ENCODE measurements at places on chromosomes 2 and 18.

GRCh38 chr2:105997711-105998110, 196.4 kb downstream of the UXS1 start:
- no peak for DNase-seq

DNA sequence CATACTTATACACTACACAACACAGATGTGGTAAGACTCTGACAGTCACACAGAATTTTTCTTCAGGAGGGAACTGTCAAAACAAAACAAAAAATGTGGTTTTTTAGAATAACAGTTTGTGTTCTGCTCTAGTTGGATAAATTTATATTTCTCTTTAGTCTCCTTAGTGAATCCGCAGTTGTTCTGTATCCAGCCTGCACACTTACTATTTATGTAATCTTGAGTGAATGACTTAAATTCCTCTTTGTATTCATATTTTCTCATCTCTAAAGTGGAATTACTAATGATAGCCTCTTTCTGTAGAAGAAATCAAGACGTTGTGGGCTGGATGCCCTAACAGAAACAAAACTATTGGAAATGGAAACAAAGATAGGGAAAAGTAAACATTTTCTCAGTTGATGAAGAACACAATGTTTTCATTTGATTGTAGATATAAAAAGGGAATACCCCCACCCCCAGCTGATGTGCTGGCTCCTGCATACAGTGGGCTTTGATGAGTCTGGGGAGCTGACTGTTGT, 375.2 kb downstream of the TRIB2 start:
- no peak for DNase-seq

GRCh38 chr2:223967981-223968380, 10.7 kb downstream of the MRPL44 start:
- no peak for DNase-seq

GRCh38 chr2:228048838-228049490, 132.5 kb downstream of the SPHKAP start:
- no peak for DNase-seq

DNA sequence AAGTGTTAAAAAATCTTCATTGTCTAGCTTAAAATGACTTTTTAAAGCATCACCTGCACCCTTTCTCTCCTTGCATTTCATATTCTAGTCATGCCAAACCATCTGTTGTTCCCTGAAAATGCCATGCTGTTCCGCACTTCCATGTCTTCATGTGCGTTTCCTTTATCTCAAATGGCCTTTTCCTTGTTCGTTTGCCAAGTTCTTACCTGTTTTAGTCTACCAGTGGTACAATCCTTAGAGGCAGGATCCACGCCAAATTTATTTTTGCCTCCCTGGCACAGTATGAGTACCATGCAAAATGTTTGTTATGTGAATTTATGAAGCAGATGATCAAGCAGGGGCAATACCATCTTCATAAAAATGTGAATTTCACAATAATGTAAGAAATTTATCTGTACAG, 37.0 kb downstream of the TMEFF2 start:
- no peak for DNase-seq

DNA sequence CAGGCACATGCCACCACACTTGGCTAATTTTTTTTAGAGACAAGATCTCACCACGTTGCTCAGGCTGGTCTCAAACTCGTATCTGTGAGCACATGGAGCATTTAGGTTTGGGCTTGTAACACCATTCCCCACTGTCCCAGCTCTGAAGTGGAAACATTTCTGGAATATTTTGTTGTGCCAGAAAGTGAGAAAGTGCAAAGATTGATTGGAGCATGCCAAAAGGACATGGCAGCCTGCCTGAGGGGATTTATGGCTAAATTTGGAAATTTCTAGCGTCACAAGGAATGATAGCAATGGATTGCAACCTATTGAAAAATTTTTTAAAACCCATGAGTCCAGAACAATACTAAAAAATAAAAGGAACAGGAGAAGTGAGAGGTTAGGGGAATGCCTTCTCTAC, 136.8 kb downstream of the ESCO1 start:
- no peak for DNase-seq

DNA sequence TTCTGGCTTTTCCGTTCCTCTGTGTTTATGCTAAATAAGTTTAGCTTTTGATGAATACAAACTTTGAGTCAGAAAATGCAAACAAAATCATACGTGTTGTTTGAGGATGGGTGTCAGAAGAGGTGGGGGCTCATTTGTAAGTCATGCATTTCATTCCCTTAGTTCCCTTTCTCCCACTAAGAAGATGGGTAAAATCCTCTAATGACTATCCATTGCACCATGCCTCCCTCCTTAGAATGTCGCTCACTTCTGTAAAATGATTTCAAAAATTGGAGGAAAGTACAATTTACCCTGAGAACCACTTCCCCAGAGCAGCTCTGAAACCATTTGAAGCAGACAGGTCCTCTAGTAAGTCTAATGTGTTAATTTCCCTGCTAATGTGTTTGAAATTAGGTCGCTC, 629.6 kb upstream of the VRK2 start:
- no peak for DNase-seq

DNA sequence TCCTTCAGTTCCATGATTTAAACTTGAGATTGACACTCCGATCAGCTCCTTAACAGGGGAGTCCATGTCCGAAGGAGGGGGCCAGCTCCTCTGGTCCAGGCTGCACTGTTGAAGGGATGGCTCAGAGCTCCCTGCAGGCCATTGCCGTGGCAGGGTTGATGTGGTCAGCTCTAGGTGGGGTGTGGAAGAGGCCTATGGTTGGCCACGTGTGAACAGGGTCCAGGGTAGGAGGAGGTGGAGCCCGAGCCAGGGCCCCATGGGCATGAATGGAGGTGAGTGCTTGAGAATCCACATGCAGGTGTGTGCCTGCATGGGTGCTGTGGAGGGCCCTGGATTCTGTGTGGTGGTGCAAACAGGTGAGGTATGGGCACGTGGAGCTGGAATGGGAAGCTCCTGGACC, 1.1 kb downstream of the SPEG start:
- DNase-seq = no peak

- DNase-seq = no peak
These were observed 3.3 kb upstream of the ORC2 start for GRCh38 chr2:200966770-200967169.

- DNase-seq = no peak
These were observed 83.2 kb downstream of the PPP1R1C start for GRCh38 chr2:182068811-182069210.

DNA sequence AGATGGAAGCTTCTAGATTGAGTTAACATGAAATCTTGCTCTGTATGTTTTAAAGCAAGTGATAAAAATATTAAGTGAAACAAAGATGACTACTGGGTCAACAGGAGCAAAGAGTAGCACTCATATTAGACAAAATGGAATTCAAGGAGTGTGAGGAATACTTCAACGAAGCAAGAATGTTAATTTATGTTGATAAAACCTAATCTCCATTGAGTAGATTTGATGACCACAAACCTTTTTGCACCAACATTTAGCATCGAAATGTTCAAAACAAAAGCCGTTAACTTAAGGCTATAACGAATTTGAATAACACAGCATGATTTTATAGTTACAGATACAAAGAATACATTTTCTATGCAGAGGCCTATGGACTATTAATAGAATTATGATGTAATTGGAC, 35.7 kb downstream of the MRPS9 start:
- DNase-seq = no peak

- no peak for DNase-seq
These were observed 18.6 kb downstream of the CYP27C1 start for GRCh38 chr2:127201452-127201851.

GRCh38 chr2:99898336-99899048, 243.9 kb downstream of the AFF3 start:
- DNase-seq = no peak

- DNase-seq = no peak
These were observed 120.5 kb downstream of the GULP1 start for GRCh38 chr2:188412190-188412589.

- no peak for DNase-seq
These were observed 91.4 kb downstream of the RPRM start for GRCh38 chr2:153387203-153387602.

GRCh38 chr2:152425765-152426727, 91.1 kb downstream of the FMNL2 start:
- DNase-seq = no peak

DNA sequence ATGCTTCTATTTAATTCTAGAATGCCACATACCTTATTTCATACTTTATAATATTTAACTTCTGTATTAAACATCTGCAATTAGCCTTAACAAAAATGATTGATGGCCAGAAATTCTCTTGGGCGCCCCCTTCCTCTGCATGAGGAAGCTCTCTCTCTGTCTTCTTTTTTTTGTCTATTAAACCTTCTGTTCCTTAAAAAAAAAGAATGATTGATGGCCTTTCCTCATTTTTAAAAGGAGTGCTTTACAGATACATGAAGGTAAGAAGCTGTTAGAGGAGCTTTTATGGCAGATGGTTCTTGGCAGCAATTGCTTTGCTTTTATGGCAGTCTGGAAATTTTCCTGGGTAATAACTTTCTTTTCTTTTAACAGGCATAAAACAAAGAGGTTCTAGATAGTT, 526.9 kb downstream of the SLC4A3 start:
- DNase-seq = no peak

- DNase-seq = peak; percentile 43
These were observed 3.1 kb downstream of the WNT10A start for GRCh38 chr2:218883491-218884490.

- no peak for DNase-seq
These were observed 141.7 kb downstream of the ARL4C start for GRCh38 chr2:234355021-234355720.

DNA sequence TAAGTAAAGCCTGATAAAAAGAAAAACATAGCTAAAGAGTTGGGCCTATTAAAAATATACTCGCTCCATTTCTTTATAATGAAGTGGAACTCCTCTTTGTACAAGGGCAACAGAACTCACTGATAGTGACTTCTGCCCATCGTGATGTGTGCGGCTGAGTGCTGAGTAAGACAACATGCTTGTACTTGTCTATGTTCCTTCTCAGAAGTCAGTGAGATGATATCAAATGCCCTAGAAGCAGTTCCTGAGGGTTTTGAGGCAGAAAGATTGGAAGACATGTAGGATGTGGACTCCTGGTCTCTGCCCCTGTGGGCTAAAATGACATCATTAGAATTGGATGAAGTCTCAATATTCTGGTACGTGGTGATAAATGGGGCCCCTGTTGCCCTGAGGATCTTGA, 73.8 kb downstream of the USP40 start:
- no peak for DNase-seq

- DNase-seq = no peak
These were observed 115.4 kb upstream of the PKDCC start for GRCh38 chr2:41932241-41933045.

DNA sequence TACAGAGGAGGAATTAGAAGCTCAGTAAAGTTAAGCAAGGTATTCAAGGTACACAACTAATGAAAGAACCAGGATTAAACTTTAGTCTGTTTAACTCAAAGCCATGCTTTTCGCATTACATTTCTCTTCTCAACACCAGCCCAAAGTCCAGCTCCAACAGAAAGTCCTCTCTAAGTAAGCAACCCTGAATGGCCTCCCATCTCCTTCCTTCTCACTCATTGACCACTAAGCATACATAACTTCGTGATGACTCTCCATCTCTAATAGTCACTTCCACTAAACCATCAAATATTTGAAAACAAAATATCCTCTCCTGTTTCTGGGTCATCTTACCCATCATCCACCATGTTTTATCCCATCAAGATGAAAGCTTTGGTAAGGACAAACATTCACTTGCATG, 219.8 kb downstream of the RAD51AP2 start:
- DNase-seq = no peak

DNA sequence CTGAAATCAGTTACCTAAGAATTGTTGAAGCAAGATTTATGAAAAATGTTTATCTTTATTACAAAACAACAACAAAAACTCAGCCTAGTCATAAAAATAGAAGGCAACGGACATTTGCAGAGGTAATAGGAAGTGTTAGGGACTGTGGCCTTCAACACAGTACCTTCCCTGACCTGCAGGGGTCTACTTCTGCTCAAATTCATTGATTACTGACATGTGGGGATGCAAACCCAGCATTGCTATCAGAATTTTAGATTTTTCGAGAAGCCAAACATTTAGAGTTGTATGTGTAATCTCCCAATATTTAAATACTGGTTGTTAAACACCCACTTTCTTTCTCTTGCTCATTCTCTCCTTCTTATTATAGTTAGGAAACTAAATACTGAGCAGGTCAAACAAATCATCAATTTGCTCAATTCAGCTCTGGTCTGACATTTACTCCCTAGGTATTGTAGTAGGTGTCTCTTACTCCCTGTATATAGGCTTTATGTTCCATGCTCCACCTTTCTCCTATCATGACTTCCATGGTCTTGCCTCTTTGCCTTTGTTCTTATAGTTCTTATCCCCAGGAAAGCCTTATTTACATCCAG, 198.5 kb downstream of the UBE2E3 start:
- peak; percentile 53 for DNase-seq

- no peak for DNase-seq
These were observed 59.1 kb downstream of the CMPK2 start for GRCh38 chr2:6806604-6807003.

DNA sequence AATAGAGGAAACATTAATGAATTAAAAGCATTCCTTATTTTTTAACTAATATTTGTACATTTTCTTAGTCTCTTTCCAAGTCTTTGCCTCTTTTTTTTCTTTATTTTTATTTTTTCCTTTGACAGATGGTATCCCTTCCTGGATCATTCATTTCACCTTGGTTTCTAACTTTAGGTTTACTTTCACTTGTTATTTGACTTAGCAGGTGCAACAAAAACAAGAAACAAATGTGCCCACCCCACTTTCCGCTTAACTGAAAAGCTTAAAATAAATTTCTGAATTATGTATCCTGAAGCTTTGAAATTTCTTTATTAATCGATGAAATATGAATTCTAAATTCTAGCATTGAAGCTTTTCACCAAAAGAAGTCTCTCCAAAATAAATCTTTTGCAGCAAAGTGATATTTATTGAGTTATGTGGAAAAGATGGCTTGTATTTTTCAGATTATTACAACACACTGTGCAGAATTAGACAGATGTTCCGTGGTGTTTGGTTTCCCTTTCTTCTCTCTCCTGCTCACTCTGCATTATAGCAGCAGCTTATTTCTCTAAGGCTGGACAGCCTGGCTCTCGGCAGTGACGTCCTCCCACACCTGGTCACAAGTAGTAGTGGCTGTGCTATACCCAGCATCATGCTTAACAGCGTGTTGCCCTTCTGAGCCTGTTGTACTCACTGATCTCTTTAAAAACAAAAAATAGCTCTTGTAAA, 99.1 kb upstream of the ZNF397 start:
- no peak for DNase-seq

GRCh38 chr18:55633032-55633431, 45.0 kb upstream of the TCF4 start:
- no peak for DNase-seq

GRCh38 chr2:236568068-236568921, 1.3 kb upstream of the ACKR3 start:
- DNase-seq = peak; percentile 63

DNA sequence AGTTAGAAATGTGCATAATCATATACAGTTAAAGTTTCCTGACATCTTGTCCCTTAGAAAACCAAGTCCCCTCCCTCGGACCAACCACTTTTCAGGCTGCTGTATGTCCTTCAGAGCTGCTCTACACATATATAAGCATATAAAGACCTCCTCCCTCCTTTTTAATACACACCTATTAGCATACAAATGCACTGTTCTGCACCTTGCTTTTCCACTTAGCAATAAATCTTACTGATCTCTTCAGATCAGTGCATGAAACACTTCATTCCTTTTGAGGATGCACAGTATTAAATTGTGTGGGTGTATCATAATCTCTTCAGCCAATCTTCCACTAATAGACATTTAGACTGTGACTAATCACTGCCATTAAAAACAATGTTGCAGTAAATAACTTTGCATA, 79.8 kb downstream of the CNTNAP5 start:
- DNase-seq = no peak

GRCh38 chr2:44689516-44689915, 252.0 kb upstream of the SIX3 start:
- DNase-seq = no peak

Data from activated T-cell treated with anti-CD3 and anti-CD28 coated beads, Interleukin-2, amount 50 U/mL, for 48 hours (primary cell).